ENCODE measurements at places on chromosomes 11 and 22.

- no peak for DNase-seq
These were observed 368.6 kb downstream of the TBC1D22A start for GRCh38 chr22:47130883-47131631.

DNA sequence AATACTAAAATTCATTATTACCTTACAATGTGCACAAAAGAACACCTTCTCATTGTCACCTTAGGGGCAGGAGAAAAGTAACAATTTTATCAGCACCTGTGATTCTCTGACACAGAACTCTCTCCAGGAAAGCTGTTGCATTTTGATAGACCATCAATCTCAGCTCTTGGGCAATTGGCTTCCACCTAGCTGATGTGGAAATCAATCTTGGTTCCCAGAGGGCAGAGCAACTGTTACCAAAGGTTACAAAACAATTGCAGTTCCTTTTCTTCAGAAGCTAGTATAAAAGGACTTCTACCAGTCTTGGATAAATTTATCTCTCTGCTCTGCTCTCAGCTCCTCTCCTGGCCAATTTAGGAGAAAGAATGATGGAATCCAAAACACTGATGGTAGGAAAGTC lies 157.8 kb upstream of the DDI1 start:
- DNase-seq: no peak

- DNase-seq: peak; percentile 33
These were observed 41.5 kb upstream of the CARD18 start for GRCh38 chr11:105181100-105181499.

GRCh38 chr22:36162127-36163034 lies 1.8 kb upstream of the APOL3 start:
- no peak for DNase-seq

DNA sequence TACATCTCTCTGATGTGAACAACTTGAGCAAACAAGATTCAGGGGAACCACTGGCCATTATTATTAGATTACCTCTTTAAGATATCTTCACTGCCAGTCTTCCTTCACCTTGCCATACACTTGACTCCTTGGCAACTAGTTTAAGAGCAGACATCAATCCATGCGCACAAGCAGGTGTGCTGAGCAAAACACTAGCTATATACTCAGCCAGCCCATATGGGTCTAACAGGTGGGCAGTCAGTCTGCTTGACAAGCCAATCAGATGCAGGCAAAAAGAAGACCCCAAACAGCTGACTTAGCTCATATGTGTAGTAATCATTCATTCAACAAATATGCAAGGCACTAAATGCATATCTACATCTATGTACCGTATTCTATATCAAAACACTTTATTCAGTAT lies 101.2 kb downstream of the SIK3 start:
- DNase-seq: no peak

GRCh38 chr22:39250838-39251237 lies 6.1 kb upstream of the PDGFB start:
- DNase-seq: no peak

DNA sequence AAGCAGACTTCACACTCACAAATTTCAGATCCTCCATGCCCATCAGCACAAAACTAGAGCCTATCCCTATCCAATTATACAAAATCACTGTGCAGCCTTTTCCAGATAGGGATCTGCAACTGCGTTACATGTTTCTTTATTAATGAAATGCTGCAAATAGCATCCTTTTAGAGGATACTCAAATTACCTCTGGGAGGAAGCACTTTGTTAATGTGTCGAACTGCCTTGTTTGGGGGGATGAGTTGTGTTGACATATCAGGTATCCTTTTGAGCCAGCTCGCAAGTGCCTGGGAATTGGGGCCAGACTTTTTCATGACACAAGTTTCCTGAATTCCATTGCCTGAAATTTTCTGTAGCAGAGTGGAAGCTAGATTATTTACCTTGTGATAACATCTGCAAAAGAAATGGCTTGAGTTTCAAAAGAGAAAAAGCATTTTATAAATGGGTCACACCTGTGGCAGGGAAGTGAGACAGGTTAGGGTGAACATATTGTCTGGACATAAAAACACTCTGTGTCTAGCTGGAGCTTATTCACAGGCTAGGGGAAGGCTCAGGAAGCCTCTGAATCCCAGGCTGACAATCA lies 299.1 kb upstream of the MTNR1B start:
- DNase-seq: no peak

GRCh38 chr11:15095736-15096228 lies 18.9 kb upstream of the INSC start:
- no peak for DNase-seq

- DNase-seq: no peak
These were observed 64.5 kb upstream of the LARGE1 start for GRCh38 chr22:33984656-33985285.

DNA sequence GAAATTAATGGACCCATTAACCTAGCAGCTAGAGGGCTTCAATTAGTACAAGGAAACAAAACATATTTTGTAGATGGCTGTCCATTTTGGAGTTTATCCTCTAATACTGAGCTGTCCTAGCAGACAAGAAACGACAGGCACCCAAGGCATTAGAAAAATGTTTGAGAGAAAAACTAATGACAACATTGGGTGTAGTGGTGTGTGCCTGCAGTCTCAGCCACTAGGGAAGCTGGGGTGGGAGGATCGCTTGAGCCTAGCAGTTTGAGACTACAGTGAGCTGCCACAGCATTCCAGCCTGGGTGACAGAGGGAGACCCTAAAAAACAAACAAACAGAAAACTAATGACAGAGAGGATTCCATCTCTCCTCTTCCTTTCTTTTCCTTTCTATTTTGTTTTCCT lies 1.5 kb downstream of the A4GALT start:
- no peak for DNase-seq

DNA sequence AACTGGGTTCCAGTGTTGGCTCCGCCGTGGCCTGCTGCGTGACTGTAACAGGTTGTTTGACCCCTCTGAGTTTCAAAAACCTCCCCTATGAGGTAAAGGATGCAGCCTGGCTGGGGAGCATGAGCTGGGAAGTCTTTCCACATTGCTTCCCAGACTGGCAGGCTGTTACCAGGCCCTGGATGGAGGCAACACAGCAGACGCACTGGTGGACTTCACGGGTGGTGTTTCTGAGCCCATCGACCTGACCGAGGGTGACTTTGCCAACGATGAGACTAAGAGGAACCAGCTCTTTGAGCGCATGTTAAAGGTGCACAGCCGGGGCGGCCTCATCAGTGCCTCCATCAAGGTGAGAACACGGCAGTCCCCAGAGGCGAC lies 11.4 kb downstream of the OMP start:
- no peak for DNase-seq

GRCh38 chr11:118434553-118435289 lies 1.6 kb upstream of the KMT2A start:
- peak; percentile 22 for DNase-seq

DNA sequence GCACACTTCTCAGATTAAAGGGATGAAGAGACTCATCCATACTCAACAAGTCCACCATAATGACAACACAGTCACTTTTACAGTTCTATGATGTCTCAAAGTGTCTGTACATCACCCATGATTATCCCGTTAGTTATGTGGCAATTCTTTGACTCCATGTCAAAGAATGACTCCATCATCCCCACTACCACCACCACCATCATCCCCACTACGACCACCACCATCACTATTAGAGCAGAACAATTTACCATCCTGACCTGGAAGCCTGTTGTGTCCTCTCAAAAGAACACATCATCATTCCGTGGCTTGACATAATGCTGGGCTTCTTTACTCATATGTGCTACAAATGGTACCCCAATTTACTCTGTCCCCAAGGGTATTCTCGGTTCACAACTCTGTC lies 13.7 kb downstream of the PRR5L start:
- no peak for DNase-seq

- DNase-seq: peak; percentile 52
These were observed 15.3 kb upstream of the ZC3H12C start for GRCh38 chr11:110077831-110078325.

GRCh38 chr11:74371269-74372052 lies 26.8 kb downstream of the PGM2L1 start:
- DNase-seq: peak; percentile 4

- no peak for DNase-seq
These were observed 23.2 kb downstream of the PRR14L start for GRCh38 chr22:31726692-31727091.

- DNase-seq: no peak
These were observed 186.1 kb downstream of the MYO18B start for GRCh38 chr22:25928038-25928437.

DNA sequence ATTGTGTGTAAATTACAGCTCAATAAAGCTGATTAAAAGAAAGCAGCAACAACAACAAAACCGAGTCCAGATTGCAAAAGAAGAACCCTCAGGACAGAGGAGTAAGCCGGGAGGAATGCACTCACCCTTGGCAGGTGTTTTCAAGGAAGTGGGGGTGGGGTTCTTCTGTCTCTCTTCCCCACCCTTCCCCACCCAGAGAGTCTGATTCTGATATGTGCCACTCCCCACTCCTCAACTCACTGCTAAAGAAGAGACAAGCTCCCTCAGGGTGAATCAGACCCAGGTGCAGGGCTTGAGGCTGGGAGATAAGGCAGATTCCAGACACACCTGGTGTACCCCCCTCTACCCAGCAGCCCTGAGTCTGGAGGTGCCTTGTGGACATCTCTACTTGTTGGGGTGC lies 38.4 kb upstream of the PHF21A start:
- no peak for DNase-seq

DNA sequence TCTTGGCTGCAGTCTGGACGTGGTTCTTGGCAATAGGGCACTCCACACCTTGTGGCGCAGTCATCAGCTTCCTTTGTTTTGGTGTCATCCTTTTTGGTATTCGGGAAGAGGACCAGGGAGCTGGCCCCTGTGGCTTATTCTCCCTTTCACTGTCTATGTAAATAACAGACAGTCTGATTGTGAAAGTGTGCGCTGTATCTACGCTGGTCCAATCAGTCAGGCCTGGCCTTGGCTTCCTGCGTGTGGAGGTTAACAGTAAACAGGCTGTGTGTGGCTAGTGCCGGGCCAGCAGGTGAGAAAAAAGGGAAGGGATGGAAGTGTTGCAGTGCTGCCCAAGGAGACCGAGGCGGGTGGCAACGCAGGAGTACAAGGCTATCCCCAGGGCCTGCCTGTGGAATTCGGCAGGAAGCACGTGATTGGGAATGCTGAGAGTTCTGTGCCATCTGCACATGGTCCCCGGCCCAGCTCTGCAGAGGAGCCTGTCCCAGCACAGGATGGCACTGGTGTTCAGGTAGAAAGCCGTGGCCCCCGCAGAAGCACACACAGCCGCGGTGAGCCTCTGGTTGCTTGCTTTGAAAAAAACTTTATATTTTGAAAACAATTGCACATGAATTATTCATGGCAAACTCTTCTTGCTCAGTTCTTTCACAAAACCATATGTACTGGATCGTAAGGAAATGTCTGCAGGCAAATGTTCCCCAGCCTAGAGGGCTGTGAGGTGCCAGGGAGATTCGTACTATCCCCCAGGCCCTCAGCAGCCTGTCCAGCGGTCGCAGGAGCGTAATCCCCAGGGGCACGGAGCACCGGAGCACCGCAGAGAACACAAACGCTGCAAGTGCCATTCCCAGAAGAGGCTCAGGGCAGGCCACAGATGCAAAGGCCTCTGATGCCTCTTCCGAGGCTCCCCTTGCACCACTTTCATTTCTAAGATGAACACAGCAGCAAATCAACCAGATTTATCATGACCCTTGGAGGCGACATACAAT lies 174.5 kb downstream of the EFCAB6 start:
- no peak for DNase-seq

DNA sequence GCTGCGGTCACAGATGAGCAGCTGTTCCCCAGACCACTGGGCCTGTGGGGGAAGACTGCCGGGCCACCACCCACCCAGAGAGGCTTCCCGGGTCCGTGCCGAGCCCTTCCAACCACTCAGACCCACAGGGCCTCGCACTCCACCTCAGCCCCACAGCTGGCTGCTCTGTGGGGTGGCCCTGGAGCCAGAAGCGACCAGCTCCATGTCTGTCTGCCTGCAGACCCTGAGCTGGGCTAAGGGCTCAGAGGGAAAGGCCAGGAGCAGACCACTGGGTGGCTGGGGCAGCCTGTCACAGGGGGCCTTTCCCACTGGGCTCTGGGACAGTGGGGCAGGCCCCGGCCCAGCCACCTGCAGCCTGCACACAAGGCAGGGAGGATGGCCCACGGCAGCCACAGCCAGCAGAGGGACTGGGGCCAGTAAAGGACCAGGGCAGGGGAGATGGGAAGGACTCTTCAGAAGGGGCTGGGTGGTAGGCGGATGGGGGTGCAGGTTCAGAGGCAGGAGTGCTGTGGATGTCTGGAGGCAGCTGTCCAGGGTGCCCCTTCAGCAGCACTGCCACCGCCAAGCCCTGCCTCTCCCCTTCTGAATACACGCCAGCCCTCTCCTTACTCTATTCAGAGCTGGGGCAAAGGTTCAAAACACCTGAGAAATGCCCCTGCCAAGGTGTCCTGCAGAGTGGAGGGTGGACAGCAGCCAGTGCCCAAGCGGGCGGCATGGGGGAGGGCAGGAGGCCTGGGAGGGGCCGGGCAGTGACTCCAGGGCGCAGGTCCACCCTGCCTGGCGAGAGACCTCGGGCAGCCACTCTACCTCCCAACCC lies 32.2 kb downstream of the GNB1L start:
- DNase-seq: no peak

All from GM03348 (cell line).